ENCODE measurements at places on chromosomes 4 and X.

DNA sequence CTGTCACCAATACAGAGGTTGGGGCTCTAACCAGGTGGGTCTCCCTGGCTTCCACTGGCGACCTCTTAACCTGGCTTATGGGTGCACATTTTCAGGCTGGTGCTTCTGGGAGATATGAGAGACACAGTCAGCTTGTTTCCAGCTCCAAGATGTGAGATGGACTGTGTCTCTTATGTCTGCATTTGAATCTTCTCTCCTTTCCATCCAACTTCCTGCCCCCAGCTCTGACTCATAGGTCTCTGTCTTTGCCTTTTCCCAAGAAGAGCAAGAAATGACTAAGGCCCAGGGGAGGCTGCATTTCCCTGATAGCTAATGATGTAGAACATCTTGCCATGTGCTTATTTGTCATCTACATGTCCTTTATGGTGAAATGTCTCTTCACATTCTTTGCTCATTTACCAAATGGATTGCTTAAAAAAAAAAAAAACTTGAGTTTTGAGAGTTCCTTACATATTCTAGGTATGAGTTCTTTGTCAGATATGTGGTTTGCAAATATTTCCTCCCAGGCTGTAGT, 3.2 kb upstream of the UXT start:
- no peak for DNase-seq

- DNase-seq, result no peak
Observed at GRCh38 chr4:107183155-107183774, 147.2 kb upstream of the DKK2 start.

DNA sequence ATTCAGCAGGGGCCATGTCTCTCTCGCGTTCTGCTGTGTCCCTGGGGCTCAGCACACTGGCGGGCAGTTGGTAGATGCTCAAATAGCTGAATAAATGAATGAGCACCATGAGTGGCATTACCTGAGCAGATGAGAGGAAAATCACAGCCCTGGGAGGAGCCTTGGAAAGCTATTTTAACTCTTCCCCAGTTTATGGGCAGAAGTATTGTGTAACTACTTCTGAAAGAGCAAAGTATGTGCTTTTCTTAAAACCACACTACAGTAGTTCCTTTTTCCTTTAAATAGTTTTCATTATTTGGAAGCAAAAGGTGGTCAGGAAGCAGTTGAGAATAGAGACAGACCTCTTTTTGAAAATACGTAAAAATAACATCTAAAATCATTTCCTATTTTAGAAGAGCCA, 3.0 kb upstream of the PLAC1 start:
- no peak for DNase-seq

DNA sequence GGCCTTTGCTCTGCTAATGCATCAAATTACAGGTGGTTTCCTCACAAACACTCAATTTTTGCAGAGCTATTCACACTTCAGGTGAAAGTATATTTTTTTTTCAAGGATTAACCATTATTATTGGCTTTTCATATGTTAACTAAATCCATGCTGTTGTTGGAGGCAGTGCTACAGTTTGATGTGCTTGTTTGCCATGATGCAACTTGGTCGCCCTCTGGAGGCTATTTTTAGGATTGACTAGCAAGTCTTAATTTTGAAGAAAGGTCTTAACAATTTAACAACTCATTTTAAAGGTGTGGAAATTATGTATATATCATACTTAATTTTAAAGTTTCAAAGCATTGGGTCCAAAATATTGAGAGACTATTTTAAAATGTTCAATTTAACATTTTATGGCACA, 168.8 kb upstream of the FAM47A start:
- DNase-seq, result no peak

GRCh38 chr4:86621435-86621834, 27.3 kb downstream of the PTPN13 start:
- no peak for DNase-seq

DNA sequence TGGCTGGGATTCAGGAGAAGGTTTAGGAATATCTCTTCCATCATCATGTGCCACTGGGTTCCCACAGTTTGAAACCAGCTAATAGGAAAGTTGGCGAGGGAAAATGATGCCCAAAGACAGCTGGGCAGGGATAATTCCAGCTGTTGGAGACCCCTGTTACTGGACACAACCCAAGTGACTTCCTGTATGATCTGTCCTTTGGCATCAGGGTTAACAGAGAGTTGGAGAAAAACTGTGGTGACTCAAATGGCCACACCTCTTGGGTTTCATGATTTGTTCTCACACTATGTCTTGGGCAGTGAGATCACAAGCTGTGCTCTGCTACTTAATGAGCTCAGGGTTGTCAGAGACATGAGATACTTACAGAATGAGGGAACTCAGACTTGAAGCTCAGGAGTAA, 3.8 kb downstream of the FGF16 start:
- no peak for DNase-seq

DNA sequence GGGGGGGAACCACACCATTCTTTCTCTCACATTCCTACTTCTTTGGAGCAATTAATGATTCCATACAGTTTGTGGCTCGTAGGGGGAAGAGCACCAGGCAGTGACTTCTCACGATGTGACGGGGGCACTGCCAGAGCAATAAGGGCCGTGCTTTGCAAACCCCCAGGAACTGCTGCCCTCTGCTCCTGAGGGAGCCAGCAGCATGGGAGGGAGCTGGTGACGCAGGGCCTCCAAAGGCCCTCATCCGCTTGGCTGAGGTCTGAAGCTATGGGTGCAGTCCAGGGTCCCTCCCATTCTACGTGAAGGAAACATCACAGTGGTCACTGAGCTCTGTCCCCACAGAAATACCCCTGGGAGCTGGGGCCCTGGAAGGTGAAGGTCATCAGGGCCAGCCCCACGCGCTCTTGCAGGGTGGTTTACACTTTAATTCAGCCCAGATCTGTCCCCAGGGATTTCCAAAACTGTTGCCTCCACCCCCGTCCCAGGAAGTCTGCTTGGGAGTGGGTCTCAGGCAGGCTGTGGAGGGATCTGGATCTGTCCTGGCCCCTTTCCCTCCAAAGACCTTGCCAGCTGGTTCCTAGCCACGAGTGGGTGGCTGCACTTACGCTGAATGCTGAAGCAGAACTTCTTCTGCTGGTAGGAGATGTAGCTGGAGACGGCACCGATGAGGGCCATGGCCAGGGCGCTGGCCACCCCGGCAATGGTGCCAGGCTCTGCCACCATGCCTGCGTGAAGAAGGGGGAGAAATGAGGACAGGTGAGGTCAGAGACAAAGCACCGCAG, 82.6 kb downstream of the MTMR1 start:
- DNase-seq, result no peak

All from GDM1 (cell line).